AG04449 (cell line): ENCODE measurements at places on chromosomes 4 and X.

- DNase-seq = no peak
Measured at GRCh38 chr4:61473306-61473705, 273.2 kb downstream of the ADGRL3 start.

DNA sequence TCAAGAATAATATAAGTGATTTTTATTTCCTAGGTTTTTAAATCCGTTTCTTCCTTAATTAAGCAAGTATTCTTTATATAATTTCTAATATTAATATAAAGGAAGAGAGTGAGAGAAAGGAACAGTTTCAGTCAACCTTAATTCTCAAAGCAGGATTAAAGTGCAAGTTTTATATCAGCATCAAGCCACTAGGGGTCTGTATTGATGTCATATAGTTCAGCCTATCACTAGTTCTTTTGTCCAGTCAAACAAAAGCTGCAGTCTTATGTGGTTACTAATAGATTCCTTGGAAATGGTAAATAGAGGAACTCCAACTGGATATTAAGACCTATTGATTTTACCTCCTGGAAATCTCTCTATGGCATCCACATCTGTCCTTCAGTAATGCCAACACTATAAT is 82.0 kb downstream of the NAP1L3 start:
- no peak for DNase-seq

GRCh38 chr4:76363556-76364290 is 57.2 kb downstream of the STBD1 start:
- DNase-seq = no peak

DNA sequence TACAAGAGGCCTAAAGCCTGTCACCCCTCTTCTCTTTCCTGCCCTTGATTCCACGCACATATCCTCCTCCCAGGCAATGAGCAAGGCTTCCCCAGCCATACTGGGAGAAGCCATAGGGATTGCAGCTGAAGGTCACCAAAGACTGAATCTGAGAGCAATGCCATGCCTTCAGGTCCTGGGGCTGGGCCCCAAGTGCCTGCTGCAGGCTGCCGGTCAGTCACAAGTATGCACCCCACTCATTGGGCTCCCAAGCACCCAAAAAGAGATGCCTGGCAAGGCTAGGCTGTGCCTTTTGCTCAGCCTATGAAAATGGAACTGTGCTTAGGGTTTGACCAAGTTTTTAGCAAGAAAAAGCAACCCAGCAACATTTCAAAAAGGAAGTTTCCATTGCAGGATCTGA is 210.6 kb upstream of the MAMLD1 start:
- no peak for DNase-seq
